ENCODE measurements at places on chromosomes 6 and 20.

- DNase-seq, result peak; percentile 25
Observed at GRCh38 chr6:33312361-33313104, 1.3 kb downstream of the TAPBP start.

- no peak for DNase-seq
Observed at GRCh38 chr20:60233018-60233630, 274.9 kb downstream of the CDH26 start.

GRCh38 chr20:49891476-49892110 is 23.7 kb downstream of the SPATA2 start:
- no peak for DNase-seq

- DNase-seq, result no peak
Observed at GRCh38 chr6:55014321-55015088, 159.8 kb upstream of the HCRTR2 start.

DNA sequence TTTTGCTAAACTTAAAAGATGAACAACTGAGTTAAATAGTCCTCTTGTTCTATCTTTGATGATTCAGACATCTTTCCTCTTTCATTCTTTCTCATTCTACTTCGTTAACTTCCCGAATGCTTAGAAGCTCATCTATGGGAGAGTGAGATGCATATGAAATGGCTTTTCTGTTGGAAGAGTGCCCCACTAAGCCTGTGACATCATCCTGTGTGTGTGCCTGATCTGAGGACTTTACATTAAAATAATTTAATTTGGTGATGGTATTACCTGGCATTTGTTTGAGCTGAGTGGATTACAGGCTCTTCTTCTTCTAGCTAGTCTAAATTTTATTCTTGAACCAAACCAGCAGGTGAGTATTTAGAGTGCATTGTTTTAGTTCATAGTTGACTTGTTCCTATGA is 626.5 kb downstream of the QKI start:
- no peak for DNase-seq

Data from NCI-H1092 (cell line).